ENCODE measurements at places on chromosomes 1 and 21.

- peak; percentile 77 for DNase-seq
Observed at GRCh38 chr21:45228171-45228641, 59.5 kb downstream of the POFUT2 start.

GRCh38 chr1:7278045-7278444 lies 492.8 kb downstream of the CAMTA1 start:
- DNase-seq = no peak

DNA sequence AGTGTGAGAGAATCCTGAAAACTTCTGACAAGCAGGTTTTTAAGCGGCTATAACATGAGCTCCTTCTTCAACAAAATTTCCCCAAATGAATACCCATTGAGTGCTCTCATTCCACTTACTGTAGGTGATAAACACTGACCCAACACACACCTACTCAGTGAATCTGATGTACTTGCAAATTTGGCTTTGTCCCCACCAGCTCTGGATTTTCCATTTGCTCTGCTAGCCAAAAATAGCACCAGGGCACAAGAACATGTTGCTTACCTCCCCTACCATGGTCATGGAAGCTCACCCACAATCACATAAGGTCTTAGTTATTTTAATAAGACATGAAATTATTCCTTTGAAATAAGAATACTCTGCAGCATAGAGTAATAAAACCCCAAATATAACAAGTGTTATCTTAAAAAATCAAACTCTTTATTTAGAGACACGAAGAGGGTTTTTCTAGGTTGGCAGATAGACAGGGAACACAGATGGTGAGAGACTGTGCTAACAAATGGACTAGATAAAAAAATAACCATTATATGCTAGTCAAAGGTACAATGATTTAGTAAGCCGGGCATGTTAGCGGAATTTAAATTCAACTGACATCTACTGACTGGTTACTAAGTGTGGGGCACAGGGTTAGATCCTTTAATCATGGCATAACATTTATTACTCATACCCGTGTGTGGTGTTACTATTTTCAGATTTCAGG lies 291.9 kb downstream of the KCNH1 start:
- no peak for DNase-seq

DNA sequence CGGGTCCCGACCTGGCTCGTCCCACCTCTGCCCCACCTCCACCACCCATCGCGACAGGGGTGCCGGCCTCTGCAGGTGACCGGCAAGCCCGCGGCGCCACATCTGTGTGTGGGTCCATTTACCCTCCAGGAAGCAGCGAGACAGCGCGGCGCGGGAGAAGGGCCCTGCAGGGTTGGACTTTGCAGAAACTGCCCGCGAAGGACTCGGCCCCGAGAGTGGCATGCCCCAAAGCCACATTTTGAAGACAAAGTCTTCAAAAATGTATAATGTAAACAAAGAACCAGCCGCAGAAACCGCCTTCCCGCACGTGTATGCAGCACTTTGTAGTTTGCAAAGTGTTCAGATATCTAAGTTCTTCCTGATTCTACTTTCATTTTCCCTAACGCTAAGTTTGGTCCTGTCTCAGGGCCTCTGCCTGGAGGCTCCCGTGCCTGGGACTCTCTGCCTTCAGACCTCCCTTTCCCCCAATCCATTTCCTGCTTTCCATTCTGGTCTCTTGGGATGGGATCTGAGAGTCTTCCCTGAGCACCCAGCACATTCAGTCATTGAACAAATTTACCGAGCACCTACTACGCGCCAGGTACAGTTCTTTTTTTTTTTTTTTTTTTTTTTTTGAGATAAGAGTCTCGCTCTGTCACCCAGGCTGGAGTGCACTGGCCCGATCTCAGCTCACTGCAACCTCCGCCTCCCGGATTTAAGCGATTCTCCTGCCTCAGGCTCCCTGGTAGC lies 524 bp upstream of the TMCO4 start:
- peak; percentile 51 for DNase-seq

GRCh38 chr1:22738069-22738435 lies 27.4 kb downstream of the EPHB2 start:
- DNase-seq = no peak

- no peak for DNase-seq
Observed at GRCh38 chr1:177569476-177569875, 398.7 kb downstream of the BRINP2 start.

- no peak for DNase-seq
Observed at GRCh38 chr1:24440436-24440835, 24.8 kb downstream of the NIPAL3 start.

- peak; percentile 17 for DNase-seq
Observed at GRCh38 chr1:46131712-46132528, 509 bp downstream of the PIK3R3 start.

GRCh38 chr1:70764747-70765146 lies 282.9 kb downstream of the PTGER3 start:
- no peak for DNase-seq

DNA sequence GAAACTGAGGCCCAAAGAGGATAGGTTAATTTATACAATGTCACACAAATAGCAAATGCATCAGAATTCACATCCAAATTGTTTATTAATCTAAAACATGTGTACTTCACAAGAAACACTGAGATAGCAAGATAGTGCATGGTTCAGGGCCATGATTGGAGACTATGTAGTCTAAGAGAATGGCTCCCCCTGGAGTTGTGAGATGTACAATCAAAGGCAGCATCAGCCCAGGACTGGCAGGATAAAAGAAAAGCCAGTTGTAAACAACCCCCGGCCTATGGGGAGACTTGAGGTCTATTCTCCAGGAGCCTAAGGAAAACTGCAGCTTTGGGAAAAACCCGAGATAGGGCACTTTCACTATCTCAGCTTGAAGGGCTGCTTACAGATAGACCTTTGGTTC lies 511.0 kb downstream of the OMA1 start:
- DNase-seq = no peak

DNA sequence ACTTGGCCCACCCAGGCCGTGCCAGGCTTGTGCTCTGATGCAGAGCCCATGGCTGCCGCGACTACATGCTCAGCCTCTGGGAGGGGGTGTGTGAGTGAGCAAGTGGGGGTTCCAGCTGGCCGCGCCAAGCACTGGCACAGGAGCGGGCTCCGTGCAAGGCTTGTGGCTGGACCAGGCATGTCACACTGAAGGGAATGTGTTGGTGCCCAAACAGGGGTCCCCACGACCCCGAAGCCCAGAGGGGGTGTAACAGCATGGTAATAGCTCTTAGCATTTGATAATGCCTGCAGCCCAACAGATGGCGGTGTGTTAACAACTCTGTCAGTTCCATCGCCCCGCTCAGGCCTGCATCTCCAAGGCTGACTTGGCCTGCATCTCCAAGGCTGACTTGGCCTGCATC lies 38.3 kb upstream of the CD46 start:
- DNase-seq = no peak

- no peak for DNase-seq
Observed at GRCh38 chr1:27773826-27774445, 917 bp downstream of the STX12 start.

- DNase-seq = no peak
Observed at GRCh38 chr21:37233551-37234146, 33.5 kb downstream of the VPS26C start.

- DNase-seq = no peak
Observed at GRCh38 chr1:55713516-55713915, 498.4 kb upstream of the USP24 start.

DNA sequence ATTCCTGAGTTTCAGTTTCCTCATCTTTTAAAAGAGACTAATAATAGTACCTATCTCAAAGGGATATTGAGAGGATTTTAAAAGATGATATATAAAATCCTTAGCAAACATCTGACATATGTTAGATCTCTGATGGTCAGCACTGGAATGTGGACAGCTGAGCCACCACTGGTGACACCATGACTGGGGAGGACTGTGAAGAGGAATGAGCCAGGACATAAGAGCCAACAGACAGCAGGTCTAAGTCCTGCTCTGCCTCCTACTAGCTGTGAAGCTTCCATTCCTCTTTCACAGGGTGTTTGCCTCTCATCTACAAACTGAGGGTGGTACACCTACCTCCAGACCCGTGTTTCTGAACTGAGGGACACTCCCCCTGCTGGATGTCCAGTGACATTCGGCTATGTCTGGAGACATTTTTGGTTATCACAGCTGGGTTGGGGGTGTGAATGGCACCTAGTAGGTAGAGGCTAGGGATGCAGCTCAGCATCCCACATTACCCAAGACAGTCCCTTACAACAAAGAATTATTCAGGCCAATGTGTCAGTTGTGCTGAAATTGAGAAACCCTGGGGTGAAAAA lies 109.1 kb upstream of the OLIG2 start:
- no peak for DNase-seq

DNA sequence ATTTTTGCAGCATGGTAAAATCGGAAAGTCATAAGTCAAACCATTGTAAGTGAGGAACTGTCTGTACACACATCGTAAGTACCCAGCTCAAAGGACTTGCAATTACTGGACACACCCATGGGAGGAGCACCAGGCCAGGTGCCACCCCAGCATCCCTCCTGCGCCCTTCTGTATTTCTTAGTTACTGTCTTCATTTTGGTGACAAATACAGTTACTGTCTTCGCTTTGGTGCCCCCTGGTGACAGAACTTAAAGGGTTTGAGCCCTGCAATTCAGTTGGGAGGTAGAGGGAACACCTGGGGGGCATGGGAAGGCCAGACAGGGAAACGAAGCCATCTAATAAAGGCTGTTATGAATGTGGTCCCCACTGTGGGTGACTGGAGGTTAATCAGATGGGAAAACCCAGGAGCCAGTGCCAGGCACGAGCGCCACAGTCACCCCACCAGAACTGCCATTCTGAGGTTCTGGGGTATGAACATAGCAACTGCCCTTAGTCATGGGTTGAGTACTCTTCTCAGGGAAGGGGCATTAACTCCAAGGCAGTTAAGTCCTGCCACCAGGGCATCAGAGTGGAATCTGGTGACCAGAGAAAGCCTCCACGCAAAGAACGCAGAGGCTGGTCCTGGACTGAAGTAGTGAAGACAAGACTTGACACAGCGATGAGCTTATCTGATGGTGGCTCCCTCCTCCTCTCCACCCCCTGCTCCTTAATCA lies 612.9 kb downstream of the PTPRU start:
- peak; percentile 23 for DNase-seq

GRCh38 chr1:108884968-108885367 lies 8.2 kb downstream of the GPSM2 start:
- no peak for DNase-seq

DNA sequence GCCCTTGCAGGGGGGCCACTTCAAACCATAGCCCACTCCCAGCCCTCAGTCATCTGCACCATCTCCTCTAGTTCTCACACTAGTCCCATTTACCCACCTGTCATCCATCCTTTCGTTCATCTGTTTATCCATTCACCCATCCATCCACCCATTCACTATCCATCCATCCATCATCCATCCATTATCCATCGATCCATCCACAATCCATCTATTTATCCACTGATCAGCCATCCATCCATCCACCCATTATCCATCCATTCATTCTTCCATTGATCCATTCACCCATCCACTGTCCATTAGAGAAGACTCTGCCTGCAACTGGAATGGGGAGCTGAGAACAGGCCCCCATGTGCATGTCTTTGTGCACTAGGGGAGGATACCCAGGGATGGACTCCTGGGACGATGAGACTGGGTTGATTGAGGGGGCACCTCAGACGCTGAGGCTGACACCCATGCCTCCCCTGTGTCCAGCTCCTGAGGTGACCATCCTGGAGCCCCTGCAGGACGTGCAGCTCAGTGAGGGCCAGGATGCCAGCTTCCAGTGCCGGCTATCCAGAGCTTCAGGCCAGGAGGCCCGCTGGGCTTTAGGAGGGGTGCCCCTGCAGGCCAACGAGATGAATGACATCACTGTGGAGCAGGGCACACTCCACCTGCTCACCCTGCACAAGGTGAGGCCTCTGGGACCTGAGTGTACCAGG lies 97.9 kb downstream of the TRIM11 start:
- no peak for DNase-seq

DNA sequence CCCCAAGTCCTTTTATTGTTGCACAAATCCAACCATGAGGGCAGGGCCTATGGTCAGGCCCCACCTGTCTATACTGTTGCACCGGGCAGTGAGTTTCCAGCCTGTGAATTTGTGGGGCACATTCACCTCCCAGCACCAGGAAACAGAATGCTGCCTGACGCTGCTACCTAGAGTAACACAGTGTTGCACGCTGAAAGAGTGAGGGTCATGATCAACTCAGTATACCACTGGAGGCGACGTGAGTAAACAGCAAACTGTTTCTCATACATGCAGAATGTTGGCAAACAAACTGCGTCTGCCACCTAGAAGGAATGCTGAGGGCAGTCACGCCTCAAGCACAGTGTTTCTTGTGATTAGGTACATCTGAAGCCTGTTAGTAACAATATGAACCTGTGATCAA lies 13.4 kb upstream of the LRRC47 start:
- DNase-seq = no peak

DNA sequence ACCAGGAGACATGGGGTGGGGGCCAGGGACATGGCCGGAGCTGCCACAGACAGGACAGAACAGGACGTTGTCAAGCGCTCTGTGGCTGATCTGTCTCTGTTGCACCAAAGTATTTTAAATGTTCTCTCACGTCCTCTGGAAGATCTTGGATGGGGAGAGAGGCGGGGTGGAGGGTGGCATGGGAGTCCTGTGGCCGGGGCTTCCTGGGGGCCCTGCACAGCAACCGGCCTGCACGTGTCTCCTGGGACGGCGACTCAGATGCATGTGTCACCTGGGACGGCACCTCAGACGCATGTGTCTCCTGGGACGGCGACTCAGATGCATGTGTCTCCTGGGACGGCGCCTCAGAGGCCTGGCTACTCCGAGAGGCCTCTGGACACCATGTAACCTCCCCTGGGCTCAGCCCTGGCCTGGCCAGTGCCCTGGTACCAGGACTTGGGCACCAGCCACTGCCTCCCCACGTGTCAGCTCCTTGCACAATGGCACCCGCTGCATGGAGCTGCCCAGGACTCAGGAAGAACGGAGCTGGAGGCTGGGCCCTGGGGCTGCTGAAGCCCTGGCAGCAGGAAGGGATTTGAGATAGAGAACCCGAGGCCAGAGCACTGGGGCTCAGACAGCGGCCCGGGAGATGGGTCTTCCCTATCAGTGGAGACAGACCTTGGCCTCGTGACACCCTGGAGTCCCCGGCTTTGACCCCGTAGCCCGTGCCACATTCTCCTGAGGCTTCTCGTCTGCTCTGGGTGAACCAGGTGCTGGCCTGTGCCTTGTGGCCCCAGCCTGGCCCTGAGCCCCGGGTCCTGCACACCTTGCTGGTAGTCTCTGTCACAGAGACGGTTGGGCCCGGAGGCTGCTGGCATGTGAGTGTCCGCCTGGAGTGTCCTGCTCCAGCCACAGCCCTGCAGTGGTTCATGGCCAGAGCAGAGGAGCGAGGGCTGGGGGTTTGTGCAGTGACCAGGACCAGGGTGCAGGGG lies 14.7 kb upstream of the SLC19A1 start:
- no peak for DNase-seq
